ENCODE measurements at places on chromosomes 16 and 17. TPM values are rescaled to one million over a fixed set of nuclear protein-coding genes. Genes with fewer than 3 reads are reported as not detected.

GRCh38 chr16:13958474-13958873, 38.5 kb downstream of the ERCC4 start:
- no peak for DNase-seq
- peak overlapping the region; percentile 94 for H3K27ac ChIP-seq
- no peaks in the 10 kb centered on the region for H3K27me3 ChIP-seq

DNA sequence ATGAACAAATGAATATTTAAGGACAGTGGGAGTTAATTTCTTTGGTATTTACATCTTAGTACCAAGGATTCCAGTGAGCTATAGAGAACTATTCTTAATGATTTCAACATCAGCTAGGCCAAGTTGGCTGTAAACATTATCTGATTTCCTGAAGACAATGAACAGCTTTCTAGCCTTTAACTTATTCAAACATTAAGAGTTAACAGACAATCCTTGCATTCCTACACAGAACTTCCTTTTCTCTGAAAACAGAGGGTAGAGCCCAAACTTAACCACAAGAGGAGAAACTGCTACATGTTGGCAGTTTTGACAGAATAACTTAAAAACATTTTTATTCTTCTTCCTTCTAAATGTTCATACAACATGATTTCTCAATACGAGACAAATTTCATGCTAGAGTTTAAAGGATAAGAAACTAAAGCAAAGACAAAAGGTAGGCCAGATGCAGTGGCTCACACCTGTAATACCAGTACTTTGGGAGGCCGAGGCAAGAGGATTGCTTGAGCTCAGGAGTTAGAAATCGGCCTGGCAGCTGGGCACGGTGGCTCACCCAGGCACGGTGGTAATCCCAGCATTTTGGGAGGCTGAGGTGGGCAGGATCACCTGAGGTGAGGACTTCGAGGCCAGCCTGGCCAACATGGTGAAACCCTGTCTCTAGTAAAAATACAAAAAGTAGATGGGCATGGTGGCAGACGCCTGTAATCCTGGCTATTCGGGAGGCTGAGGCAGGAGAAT, 4.4 kb downstream of the CRLF3 start:
- peaks cover 14% of the 10 kb centered on the region for H3K4me1 ChIP-seq
- no peaks in the 10 kb centered on the region for H3K36me3 ChIP-seq
- no peak overlapping the region for H3K27ac ChIP-seq
- H3K4me3 ChIP-seq, result no peak overlapping the region
- DNase-seq, result no peak

DNA sequence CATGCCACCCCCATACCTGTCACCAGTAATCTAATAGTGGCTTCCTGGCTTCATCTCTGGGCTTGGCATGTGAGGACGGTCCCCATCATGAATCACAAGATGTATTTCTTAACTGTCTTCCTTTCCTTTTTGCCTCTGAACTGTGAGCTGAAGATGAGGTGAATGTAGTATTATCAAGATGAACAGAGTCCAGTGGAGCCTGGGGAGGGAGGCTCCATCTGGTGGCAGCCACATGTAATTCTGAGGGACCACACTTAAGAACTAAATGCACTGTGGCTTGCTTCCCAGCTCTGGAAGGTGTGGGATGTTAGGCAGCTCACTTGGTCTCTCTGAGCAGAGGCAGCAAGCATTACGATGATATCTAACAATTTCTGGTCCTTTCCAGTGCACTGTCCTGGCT, 354.9 kb upstream of the ASIC2 start:
- H3K36me3 ChIP-seq, result no peaks in the 10 kb centered on the region
- no peak for DNase-seq
- H3K4me1 ChIP-seq, result no peaks in the 10 kb centered on the region
- no peaks in the 10 kb centered on the region for H3K27me3 ChIP-seq
- H3K4me3 ChIP-seq, result no peak overlapping the region
- H3K27ac ChIP-seq, result no peak overlapping the region

DNA sequence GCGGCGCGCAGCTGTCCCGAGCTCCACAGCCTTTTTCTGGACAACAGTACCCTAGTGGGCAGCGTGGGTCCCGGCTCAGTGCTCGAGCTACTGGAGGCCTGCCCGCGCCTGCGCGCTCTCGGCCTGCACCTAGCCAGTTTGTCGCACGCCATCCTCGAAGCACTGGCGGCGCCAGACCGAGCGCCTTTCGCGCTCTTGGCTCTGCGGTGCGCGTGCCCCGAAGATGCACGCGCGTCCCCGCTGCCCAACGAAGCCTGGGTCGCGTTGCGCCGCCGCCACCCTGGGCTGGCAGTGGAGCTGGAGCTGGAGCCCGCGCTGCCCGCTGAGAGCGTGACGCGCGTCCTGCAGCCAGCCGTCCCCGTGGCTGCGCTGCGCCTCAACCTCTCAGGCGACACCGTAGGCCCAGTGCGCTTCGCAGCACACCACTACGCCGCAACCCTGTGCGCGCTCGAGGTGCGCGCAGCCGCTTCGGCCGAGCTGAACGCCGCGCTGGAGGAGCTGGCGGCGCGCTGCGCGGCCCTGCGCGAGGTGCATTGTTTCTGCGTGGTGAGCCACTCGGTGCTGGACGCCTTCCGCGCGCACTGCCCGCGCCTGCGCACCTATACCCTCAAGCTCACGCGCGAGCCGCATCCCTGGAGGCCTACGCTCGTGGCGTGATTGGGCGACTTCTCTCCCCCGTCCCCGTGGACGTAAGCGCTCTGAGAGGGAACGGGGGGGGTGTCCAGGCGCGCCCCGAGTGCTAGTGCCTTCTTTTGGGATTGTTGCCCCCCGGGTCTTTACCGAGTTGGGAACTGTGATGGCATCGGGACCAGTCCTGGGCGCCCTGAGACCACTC, 1.2 kb upstream of the HSF4 start:
- DNase-seq, result peak; percentile 82
- H3K4me3 ChIP-seq, result peak overlapping the region; percentile 47

GPR142 gene
- total RNA-seq, result not detected

DNA sequence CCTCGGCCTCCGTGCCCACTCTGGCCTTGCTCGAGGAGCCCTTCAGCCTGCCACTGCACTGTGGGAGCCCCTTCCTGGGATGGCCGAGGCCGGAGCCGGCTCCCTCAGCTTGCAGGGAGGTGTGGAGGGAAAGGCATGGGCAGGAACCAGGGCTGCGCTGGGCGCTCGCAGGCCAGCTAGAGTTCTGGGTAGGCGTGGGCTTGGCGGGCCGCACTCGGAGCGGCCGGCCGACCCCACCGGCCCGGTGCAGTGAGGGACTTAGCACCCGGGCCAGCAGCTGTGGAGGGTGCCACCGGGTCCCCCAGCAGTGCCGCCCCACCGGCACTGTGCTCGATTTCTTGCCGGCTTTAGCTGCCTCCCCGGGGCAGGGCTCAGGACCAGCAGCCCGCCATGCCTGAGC, 101.0 kb upstream of the IRX5 start:
- H3K4me3 ChIP-seq, result no peak overlapping the region

GRCh38 chr16:76787394-76787793, 403.6 kb upstream of the MON1B start:
- no peak overlapping the region for H3K27ac ChIP-seq
- no peaks in the 10 kb centered on the region for H3K36me3 ChIP-seq
- no peaks in the 10 kb centered on the region for H3K27me3 ChIP-seq

DNA sequence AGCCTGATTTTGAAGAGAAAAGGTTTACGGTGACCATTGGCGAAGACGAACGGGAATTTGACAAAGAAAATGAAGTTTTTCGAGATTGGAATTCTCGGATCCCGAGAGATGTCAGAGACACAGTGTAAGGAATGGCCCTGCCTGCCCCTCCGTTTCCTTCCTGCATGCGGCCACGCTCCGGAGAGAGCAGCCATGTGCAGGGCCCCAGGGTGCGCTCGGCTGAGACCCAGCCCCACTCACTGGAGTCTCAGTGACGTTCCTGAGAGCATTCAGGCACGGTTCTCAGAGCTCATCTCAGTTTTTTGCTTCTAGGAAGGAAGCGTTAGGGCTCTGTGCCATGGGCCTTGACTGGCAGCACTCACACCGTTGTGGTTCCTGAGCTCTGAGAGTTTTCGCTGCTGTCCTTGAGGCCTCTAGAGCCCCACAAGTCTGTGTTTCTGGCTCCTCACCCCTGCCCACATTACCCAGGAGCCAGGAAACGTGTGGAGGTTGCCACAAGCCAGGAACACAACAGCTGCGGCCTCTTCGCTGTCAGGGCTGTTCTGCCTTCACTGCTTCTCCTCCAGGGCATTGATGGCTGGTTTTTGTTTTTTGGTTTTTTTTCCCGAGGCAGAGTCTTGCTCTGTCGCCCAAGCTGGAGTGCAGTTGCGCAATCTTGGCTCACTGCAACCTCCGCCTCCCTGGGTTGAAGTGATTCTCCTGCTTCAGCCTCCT, 29.8 kb downstream of the ZC3H18 start:
- no peak for DNase-seq
- H3K36me3 ChIP-seq, result peaks cover 47% of the 10 kb centered on the region
- no peaks in the 10 kb centered on the region for H3K27me3 ChIP-seq
- H3K4me3 ChIP-seq, result no peak overlapping the region
- H3K27ac ChIP-seq, result no peak overlapping the region

DNA sequence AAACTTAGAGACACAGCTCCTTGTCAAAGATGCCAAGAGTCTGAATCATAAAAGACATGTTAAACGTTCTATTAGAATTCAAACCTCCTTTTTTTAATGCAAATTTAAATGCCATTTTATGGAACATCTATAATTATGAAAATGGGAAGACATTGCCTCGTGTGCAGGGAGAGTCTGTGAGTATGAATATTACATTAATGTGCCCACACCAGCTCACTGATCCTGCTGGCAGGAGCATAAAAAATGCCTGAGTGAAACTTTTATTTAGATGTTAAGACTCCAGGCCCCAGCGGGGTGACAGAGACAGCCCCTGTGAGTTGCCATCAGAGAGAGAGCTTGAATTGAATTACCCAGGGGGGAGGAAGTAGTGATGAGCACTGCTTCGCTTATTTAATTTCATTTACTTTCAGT, 84.8 kb downstream of the SNX11 start:
- peaks cover 19% of the 10 kb centered on the region for H3K4me1 ChIP-seq
- peaks cover 29% of the 10 kb centered on the region for H3K27me3 ChIP-seq
- no peak overlapping the region for H3K27ac ChIP-seq
- H3K4me3 ChIP-seq, result no peak overlapping the region

CORO1A gene
- 0.36 TPM for total RNA-seq

DNA sequence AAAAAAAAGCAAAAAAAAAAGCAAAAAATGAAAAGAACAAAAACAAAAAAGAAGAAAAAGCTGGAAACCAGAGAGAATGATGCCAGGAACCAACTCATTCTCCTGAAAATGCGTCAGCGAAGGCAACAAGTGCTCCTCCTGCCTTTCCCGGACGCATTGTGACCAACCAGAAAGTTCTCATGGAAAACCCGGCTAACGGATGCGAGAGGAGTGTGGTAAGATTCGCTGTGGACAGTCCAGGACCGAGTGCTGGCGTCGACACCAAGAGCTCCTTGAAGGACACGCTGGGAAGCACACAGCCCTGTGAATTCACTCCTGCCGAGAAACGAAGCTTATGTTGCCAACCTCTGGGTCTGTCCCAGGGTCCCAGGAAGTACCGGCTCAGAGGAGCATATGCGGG, 43.4 kb downstream of the METRNL start:
- peaks cover 6% of the 10 kb centered on the region for H3K4me1 ChIP-seq
- peaks cover 29% of the 10 kb centered on the region for H3K27me3 ChIP-seq
- no peak overlapping the region for H3K27ac ChIP-seq
- no peaks in the 10 kb centered on the region for H3K36me3 ChIP-seq

GRCh38 chr17:35170968-35171771, 23.0 kb downstream of the SLC35G3 start:
- H3K27me3 ChIP-seq, result no peaks in the 10 kb centered on the region
- H3K4me3 ChIP-seq, result no peak overlapping the region
- H3K27ac ChIP-seq, result no peak overlapping the region
- no peak for DNase-seq
- H3K36me3 ChIP-seq, result no peaks in the 10 kb centered on the region

GRCh38 chr16:84513123-84513522, 8.7 kb upstream of the MEAK7 start:
- H3K4me1 ChIP-seq, result peaks cover 27% of the 10 kb centered on the region
- no peak overlapping the region for H3K4me3 ChIP-seq
- no peaks in the 10 kb centered on the region for H3K36me3 ChIP-seq
- H3K27me3 ChIP-seq, result no peaks in the 10 kb centered on the region
- H3K27ac ChIP-seq, result no peak overlapping the region

DNA sequence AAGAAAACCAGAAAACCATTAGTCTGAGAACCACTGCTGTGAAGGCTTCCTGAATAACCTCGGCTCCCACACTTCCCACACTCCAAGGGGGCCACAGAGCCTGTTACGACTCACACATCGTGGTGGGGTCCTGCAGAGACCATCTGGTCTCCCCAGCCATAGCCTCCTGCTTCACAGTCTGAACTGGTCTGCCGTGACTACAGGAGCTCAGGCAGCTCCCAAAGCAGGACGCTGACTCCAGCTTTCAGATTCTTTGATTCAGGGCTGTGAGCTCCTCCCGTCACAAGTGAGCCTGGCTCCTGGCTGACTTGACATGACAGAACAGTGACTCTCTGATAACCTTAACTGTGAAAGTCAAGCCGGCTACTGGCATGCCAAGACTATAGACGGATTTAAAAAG, 37.8 kb downstream of the CYB5D2 start:
- H3K4me1 ChIP-seq, result no peaks in the 10 kb centered on the region

DNA sequence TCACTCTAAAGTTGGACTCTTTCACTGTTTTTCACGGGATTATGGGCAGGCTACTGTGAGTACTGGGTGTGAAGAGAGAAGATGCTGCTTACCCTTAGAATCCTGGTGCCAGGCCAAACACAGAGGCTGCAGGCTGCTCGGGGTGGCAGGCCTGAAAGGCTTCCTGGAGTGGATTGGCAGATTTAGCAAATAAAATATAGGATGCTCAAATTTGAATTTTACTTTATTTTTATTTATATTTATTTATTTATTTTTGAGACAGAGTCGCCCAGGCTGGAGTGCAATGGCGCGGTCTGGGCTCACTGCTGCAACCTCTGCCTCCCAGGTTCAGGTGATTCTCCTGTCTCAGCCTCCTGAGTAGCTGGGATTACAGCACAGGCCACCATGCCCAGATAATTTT, 14.9 kb upstream of the STAC2 start:
- no peak overlapping the region for H3K27ac ChIP-seq
- DNase-seq, result no peak
- peaks cover 12% of the 10 kb centered on the region for H3K4me1 ChIP-seq
- H3K36me3 ChIP-seq, result no peaks in the 10 kb centered on the region

TMEM238L gene
- not detected for total RNA-seq

Data from osteoblast (primary cell).